Small intestine (tissue), 16 donors: ENCODE measurements at places on chromosomes 16 and 17. TPM values are rescaled to one million over a fixed set of nuclear protein-coding genes. Genes with fewer than 3 reads are reported as not detected.

DNA sequence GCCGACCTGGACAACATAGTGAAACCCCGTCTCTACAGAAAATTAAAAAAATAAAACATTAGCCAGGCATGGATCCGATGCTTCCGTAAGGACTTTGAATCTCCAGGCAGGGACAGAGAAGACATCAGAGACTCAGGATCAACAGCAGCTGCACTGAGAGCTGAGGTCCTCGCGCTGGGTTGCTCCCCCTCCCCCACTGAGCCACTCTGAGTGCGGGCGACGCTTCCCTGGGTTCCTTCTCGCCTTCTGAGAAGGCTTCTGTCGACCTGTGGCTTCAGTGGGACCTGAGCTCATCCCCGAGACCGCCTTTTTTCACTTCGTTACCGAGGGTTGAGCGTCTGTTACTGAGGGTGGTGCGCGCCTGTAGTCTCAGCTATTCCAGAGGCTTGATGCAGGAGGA lies 20.4 kb downstream of the ACTG1 start:
- no peak for DNase-seq

DNA sequence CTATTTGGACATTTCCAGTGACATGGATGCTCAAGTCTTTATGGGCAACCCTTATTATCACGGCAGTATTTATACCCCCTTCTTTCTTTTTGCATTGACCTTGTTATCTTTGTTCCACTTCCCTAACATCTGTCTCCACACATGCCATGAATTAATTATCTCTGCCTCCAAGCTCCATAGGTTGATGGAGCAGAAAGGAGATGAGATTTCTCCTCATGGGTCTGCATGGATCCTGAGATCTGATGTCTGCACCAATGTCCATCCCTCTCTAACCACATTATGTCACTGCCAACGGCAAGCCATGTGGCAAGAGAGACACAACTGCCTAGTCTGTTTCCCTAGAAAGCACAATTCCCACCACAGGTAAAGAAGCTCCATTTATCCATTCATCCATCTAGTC lies 416.8 kb upstream of the ASIC2 start:
- DNase-seq, result no peak

DNA sequence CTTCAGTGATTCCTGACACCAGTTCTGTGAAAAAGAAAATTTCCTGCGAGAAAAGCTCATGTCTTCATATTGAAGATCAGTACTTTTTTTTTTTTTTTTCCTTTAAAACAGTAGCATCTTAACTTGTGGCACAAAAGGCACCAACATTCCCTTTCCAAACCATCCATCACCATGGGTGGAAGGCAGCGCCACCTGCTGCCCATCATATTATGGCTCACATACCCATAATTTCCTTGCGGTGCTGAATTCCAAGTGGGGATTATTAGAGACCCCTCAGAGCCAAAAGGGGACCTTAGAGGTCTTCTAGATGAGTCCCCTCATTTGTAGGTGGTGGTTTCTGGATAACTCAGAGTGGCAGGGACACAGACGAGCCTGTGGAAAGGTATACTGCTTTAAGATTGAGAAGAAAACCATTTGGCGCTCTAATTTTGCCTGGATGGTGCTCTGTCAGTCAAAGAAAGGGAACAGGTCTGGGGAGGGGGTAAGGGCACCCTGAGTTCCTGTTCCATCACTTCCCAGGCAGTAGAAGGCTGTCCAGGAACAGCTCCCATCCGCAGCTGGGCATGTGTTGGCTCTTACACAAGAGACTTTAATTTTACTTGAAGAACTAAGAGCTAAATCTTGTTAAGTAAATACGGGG lies 7.9 kb upstream of the SOST start:
- peak; percentile 65 for DNase-seq

- DNase-seq, result no peak
Measured at GRCh38 chr17:13787636-13788035, 185.9 kb upstream of the HS3ST3A1 start.

- DNase-seq, result no peak
Measured at GRCh38 chr17:51165680-51166197, 472 bp upstream of the NME2 start.

DNA sequence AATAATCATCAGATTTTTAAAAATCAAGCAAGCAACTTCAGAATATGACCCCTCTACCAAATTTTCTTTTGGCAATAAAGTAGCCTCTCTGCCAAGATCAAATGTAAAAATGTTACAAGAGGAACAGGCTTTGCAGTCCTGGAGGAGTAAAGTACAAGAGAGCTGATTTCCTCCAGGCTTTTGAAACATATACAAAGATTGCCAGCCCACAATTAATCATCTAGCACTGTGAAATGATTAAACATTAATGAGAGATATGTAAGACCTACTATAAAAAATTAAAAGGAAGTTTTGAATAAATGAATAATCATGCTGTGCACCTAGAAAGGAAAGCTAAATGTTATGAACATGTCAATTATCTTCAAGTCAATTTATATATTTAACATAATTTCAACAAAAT lies 26.3 kb downstream of the TXNDC11 start:
- DNase-seq, result peak; percentile 88

DNA sequence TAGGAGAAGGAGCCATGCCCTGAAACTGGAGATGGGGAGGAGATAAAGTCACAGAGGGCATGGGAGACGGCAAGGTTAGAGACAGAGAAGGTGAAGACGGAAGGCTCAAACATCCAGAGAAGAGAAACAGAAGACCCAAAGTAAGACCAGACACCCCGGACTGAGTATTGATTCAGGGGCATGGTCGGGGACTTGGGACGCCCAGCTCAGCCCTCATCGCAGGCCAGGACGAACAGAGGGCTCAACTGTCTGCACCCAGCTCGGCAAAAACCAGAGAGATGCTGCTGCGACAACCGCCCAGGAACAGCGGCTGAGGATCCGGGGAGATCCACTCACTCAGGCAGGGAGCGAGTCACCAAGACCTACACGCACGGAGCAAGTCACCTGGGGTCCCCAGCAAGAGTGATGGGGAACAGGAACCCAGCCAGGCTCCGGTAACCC lies 999 bp downstream of the XYLT1 start:
- DNase-seq, result peak; percentile 46

- DNase-seq, result no peak
Measured at GRCh38 chr16:56237451-56237930, 46.2 kb downstream of the GNAO1 start.

GRCh38 chr16:3968551-3968950 lies 88.0 kb upstream of the CREBBP start:
- no peak for DNase-seq

DNA sequence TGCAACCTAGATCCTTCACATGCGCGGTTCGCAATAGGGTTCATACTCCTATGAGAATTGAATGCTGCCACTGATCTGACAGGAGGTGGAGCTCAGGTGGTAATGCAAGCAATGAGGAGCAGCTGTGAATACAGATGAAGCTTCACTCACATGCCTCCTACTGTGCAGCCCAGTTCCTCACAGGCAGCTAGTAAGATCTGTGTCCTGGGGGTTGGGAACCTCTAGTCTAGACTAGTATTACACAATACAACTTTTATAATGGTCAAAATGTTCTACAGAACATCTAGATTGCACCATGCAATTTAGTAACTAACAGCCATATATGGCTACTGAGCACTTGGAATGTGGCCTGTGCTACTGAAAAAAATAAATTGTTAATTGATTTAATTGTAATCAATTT lies 26.7 kb downstream of the ABCA5 start:
- DNase-seq, result no peak

DNA sequence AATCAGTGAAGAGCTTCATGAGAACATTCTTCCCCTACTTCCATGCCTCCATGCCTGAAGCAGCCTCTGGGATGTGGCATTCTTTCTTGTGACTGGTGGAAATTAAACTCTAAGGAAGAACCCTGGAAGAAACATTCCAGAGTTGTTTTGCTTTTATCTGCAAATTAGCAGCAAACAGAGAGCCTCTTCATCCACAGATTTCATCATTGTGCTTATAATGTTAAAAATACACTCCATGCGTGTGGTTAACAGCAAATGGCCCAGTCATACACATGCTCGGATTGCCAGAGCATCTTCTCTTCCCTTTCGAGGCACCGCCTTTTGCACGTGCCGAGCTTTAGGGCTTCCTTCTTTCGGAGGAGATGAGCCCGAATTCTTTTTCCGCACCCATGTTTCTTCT lies 411.3 kb downstream of the SNX29 start:
- no peak for DNase-seq

GRCh38 chr17:9115214-9116191 lies 94.2 kb downstream of the NTN1 start:
- peak; percentile 71 for DNase-seq

GRCh38 chr16:84026606-84027005 lies 16.0 kb downstream of the SLC38A8 start:
- DNase-seq, result no peak

- no peak for DNase-seq
Measured at GRCh38 chr16:84548971-84549844, 44.7 kb upstream of the MEAK7 start.

DNA sequence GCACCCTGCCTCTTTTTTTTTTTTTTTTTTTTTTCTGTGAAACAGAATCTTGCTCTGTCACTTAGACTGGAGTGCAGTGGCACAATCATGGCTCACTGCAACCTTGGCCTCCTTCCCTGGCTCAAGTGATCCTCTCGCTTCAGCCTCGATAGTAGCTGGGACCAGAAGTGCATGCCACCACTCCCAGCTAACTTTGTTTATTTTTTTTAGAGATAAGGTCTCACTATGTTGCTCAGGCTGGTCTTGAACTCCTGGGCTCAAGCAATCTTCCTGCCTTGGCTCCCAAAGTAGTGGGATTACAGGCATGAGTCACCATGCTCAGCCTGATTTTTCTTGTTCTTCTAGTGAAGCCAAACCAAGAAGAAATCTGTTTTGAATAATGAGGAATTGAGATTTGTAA lies 25.0 kb downstream of the CDK12 start:
- no peak for DNase-seq

DNA sequence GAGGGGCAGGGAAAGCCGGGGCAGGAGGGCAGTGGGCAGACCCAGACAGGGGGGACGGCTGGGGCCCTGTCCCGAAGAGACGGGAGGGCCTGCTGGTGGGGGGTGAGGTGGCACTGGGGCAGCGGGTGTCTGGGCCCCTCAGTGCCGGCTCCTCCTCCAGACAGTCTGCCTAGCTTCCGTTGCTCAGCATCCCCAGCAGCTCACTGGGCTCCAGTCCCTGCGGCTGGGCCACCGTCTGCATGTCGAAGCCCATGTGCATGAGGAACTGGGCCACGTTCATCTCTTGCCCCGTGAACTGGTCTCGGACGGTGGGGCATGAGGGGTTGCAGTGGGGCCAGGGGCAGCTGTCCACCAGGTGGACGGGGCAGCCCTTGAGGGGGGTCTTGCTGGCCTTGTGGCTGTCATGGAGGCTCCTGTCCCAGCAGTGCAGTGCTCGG lies 5.8 kb upstream of the MYADML2 start:
- no peak for DNase-seq

GRCh38 chr16:73047221-73047535 lies 750 bp downstream of the ZFHX3 start:
- no peak for DNase-seq

- DNase-seq, result peak; percentile 16
Measured at GRCh38 chr16:58001781-58002415, 691 bp downstream of the USB1 start.

GRCh38 chr17:65588181-65588808 lies 26.8 kb upstream of the AXIN2 start:
- peak; percentile 89 for DNase-seq

DNA sequence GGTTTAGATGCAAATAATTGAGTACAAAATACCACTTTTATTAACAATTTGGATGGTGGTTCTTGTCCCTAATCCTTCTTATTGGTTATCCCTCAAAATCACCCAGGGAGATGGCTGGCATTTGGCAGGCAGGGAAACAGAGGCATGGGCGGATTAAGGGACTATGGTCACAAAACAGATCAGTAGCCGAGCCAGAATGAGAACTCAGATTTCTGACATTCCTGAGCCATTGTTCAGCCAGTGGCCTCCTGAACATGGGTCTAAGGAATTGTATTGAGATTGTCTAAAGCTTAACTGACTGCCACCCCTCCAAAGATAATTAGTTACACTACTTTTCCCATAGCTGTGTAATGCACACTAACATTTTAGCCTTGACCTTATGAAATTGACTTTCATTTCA lies 88.4 kb downstream of the CHD9NB start:
- DNase-seq, result no peak

DNA sequence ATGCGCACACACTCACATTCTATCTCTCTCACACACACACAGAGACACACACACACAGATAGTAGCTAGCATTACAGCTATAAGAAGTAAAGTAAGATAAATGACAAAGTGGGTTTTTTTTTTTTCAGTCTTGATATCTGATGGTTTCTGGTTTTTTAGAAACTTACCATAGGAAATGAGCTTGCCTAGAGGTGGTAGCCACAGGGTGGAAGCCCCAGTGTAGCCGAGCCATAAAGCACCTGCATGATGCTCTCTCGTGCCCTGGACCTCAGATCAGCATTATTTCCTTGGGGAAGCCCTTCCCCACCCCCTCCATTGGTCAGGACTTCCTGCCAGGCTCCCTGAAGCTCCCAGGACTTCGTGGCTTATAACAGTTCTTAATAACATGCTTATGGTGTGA lies 264.3 kb upstream of the C16orf82 start:
- DNase-seq, result no peak

- DNase-seq, result no peak
Measured at GRCh38 chr17:69716556-69716955, 302.1 kb downstream of the MAP2K6 start.

GRCh38 chr17:19546289-19547065 lies 12.8 kb downstream of the SLC47A1 start:
- peak; percentile 50 for DNase-seq

DNA sequence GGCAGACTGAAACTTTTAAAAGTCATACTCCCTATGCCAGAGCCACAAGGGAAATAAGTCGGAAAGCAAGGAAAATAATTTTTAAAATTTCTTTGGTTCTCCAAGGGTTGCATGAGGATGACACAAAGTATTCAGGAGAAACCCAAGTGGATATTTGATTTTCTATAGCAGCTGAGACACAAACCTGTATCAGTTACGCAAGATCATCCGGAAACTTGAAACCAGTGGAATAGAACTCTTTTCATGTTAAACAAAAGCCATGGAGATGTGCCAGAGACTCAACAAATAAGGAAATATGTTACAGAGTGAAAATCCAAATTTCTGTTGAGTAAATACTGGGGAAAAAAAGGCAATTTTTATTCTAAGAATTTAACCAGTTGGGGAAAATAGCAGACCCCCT lies 294.7 kb downstream of the KIF2B start:
- no peak for DNase-seq

- DNase-seq, result no peak
Measured at GRCh38 chr16:16041196-16041892, 91.9 kb downstream of the ABCC1 start.

The RASL10B gene
- 1.9 TPM for polyA plus RNA-seq

The PRSS33 gene
- polyA plus RNA-seq, result 0.03 TPM

The AHSP gene
- polyA plus RNA-seq, result 1.9 TPM

The TBC1D16 gene
- 1.6 TPM for polyA plus RNA-seq

The PRSS22 gene
- polyA plus RNA-seq, result 3.9 TPM

The ELOB gene
- 166 TPM for polyA plus RNA-seq

The MGAT5B gene
- polyA plus RNA-seq, result 0.40 TPM

The NUDT16L1 gene
- 44.5 TPM for polyA plus RNA-seq

The CLEC3A gene
- polyA plus RNA-seq, result not detected

The MYL4 gene
- polyA plus RNA-seq, result not detected
